T-cell (primary cell): ENCODE measurements at places on chromosomes 4 and X. TPM values are rescaled to one million over a fixed set of nuclear protein-coding genes. Genes with fewer than 3 reads are reported as not detected.

The SSX2B gene
- total RNA-seq: not detected

The FAM241A gene
- 1.9 TPM for total RNA-seq

The DRD5 gene
- total RNA-seq: not detected

The DDIT4L gene
- not detected for total RNA-seq

The RTL3 gene
- total RNA-seq: not detected

The NAP1L3 gene
- total RNA-seq: 6.0 TPM

The DCLK2 gene
- 0.10 TPM for total RNA-seq
